Stimulated activated CD8-positive, alpha-beta memory T cell treated with anti-CD3 and anti-CD28 coated beads, Interleukin-12 subunit alpha, Interleukin-12 subunit beta, amount 100 ng/mL, for 1 hour (primary cell): ENCODE measurements at places on chromosomes 2 and 18.

DNA sequence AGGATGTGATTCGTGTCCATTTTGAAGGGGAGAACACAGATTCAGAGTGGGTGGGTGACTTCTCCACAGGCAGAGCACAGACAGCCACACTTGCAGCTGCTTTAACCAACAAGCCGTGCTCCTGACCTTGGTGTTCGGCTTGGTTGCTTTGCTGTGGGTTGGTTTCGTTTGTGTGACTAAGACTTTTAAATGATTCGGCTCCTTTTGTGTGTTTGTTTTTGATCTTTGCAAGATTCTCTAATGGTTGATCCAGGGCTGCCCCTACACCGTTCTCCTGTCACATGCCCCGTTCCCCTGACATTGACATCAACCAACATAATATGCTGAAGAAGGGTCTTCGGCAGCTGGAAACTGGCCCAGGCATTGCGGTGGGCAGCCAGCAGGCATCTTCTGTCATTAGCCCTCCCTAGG, 95.9 kb upstream of the MBOAT2 start:
- DNase-seq, result no peak

GRCh38 chr2:22855081-22855480, 529.9 kb upstream of the KLHL29 start:
- no peak for DNase-seq

DNA sequence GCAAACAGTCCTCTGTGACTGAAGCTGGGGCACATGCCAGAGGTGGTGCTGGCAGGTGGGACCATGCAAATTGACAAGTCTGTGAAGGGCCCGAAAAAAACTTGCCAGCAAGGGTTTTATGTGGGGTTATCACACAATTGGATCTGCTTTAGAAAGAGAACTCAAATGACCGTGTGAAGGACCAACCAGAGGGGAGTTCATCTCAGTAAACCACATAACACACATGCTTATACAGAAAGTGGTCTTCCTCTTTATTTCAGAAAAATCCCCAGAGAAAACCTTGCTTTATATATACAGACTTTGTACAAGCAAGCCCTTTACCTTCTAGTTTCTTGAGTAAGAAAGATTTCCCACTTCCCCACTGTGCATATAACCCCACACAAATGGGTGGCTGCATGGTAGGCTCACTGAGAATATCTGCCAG, 46.7 kb downstream of the KIDINS220 start:
- DNase-seq, result no peak

DNA sequence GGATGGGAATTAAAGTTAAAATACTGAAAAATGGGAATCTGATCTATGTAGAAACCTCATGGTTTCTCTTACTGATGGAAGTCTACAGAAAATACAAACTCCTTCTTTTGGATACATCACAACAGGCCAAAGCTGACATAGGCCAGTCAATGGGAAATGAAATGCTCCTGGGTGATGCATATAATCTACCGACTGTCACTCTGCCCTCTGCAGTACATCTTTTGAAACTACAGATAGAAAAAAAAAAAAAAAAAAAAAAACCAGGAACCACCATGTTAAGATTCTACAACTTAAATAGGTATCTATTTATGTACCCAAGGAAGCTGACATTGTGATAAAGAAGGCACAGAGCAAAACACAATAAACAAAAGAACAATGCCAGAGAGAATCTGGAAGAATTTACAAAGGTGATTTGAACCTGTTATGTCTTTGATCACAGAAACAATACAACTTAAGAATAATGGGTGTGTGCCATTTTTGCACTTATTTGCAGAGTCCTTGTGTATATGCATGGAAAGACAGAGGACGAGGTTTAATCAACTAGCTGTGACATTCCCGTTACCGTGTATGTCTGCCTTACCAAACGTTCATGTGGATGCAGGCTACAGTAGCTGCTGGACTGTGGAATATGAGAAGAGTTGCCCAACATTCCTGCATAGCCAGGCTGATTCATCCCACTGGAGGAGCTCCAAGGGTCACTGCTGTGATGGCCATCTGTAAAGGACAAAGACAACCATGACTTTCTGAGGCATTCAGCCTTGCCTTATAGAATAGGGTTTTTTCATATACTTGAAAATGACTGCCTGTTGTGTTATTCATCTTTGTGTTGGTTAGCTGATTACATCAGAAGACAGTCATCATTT, 312.7 kb downstream of the TCF4 start:
- DNase-seq, result no peak

- DNase-seq, result no peak
These were observed 48.0 kb upstream of the RAB1A start for GRCh38 chr2:65177751-65178442.

GRCh38 chr18:1511619-1512311, 607.1 kb downstream of the ADCYAP1 start:
- no peak for DNase-seq
